ENCODE measurements at places on chromosomes 3 and 15. TPM values are rescaled to one million over a fixed set of nuclear protein-coding genes. Genes with fewer than 3 reads are reported as not detected.
A peak's percentile ranks its signal among the peaks of the same experiment; 100 is the strongest.

DNA sequence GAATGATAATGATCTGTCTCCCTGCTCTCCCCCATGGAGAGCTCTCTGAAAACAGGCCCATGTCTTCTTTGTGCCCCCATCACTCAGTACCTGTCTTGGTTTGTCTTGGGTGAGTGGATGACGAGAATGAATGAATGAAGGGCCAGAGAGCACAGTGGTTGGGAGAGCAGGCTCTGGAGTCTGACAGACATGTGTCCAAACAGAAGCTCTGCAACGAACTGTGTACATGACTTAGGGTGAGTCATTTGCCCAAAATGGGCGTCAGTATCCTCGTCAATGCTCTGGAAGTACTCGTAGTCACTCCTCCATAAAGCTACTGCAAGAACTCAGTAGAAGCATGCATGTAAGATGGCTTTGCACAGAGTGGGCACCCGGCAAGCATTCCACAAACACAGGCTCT, 170.2 kb upstream of the TLE3 start:
- H3K27ac ChIP-seq, result peak overlapping the region; percentile 78
- H3K36me3 ChIP-seq, result peaks cover 4% of the 10 kb centered on the region
- H3K4me1 ChIP-seq, result peaks cover 20% of the 10 kb centered on the region
- H3K4me3 ChIP-seq, result no peak overlapping the region
- DNase-seq, result no peak

The CLN6 gene
- total RNA-seq, result 14.6 TPM

DNA sequence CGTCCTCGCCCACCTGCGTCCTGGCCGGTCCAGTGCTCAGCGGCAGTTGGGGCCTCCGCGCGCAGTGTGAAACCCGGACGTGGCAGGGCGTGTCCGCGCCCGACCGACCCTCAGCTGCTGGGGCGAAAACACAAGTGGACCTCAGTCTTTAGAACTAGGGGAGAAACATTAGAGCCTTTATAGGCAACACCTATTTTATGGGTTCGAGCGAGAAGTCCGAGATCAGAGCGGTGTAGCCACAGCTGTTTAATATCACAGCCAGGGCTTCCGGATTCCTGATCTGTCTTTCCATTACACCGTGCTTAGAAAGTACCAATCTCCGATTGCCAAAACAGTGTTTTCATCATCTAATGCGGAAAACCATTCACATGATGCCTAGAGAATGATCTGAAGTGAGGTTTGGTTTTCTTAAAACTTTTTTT, 506 bp downstream of the RAD51 start:
- peaks cover 2% of the 10 kb centered on the region for H3K36me3 ChIP-seq
- peak overlapping the region; percentile 99 for H3K27ac ChIP-seq
- peak overlapping the region; percentile 100 for H3K4me3 ChIP-seq
- DNase-seq, result no peak

DNA sequence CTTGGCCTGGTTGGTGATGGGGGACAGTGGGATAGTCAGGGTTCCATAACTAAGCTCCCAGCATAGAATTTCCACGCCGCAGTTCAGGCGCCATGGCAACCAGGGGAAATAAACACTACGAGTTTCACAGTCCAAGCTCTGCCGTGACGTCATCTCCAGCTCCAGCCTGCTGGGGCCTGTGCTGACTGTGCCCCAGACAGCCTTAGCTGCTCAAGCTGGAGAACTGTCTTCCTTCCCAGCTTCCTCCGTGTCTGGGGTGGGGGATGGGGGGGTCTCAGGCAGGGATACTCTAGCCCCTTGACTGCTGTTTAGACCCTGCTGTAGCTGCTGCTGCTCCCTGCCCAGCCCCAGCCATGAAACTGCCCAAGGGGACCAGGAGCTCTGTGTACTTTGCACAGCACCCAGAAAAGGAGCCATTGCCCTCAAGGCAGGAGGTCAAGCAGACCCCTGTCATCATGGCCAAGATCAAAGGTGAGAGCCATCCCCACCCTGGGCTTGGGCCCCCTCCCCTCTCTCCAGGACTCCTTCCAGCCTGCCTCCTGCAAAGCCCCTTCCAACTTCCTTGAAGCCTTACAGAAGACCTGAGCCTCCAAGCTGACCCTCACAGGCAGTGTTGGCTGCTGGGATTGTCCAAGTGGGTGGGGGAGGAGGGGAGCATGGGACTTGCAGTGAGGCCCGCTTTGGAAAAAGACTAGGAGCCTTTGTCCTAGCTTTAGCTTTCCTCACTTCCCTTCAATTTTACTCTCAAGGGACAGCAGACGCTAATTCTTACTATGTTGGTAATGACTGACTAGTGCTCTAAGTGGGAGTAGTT, 11.4 kb upstream of the CSPG4 start:
- H3K27me3 ChIP-seq, result peaks cover 37% of the 10 kb centered on the region
- H3K4me1 ChIP-seq, result peaks cover 7% of the 10 kb centered on the region
- H3K36me3 ChIP-seq, result peaks cover 6% of the 10 kb centered on the region
- no peak for DNase-seq
- H3K4me3 ChIP-seq, result no peak overlapping the region
- H3K27ac ChIP-seq, result peak overlapping the region; percentile 80

- DNase-seq, result no peak
- no peaks in the 10 kb centered on the region for H3K4me1 ChIP-seq
- H3K4me3 ChIP-seq, result no peak overlapping the region
- H3K27me3 ChIP-seq, result no peaks in the 10 kb centered on the region
- no peak overlapping the region for H3K27ac ChIP-seq
- peaks cover 14% of the 10 kb centered on the region for H3K36me3 ChIP-seq
These were observed 56.2 kb downstream of the B3GNT5 start for GRCh38 chr3:183309276-183309675.

DNA sequence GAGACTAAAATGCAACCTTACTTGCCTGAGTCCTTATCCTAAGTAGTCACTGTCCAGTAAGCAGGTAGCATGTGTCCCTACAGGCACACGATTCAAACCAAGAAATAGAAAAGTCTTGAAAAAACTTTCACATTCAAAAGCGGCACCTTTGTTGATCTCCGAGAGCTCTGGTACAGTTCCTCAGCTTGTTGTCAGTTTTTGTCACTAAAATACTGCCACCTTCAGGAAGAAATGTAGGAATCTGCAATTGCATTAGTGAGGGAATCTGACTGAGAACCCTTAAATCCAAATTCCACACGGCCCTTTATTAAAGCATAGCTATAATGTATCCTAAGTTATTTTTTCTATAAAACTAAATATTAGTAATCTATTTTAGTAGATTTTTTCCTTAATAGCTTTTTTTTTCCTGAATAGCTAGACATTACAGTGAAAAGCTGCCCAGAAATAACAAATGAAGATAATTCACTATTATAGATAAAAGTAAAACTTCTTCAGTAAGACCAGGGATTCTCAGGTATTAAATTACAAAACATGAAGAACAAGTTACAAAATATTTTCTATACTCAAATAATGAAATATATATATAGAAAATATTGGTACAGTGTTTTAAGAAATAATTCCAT, 44.0 kb downstream of the CCDC54 start:
- no peak overlapping the region for H3K27ac ChIP-seq
- peak overlapping the region; percentile 70 for H3K4me3 ChIP-seq
- peaks cover 3% of the 10 kb centered on the region for H3K4me1 ChIP-seq
- H3K27me3 ChIP-seq, result peaks cover 33% of the 10 kb centered on the region
- peaks cover 2% of the 10 kb centered on the region for H3K36me3 ChIP-seq

The CCR3 gene
- total RNA-seq, result 0.37 TPM

Measured in T-helper 17 cell (primary cell).